Activated CD4-positive, alpha-beta memory T cell treated with anti-CD3 and anti-CD28 coated beads for 36 hours (primary cell): ENCODE measurements at places on chromosomes 4 and X. TPM values are rescaled to one million over a fixed set of nuclear protein-coding genes. Genes with fewer than 3 reads are reported as not detected.

DNA sequence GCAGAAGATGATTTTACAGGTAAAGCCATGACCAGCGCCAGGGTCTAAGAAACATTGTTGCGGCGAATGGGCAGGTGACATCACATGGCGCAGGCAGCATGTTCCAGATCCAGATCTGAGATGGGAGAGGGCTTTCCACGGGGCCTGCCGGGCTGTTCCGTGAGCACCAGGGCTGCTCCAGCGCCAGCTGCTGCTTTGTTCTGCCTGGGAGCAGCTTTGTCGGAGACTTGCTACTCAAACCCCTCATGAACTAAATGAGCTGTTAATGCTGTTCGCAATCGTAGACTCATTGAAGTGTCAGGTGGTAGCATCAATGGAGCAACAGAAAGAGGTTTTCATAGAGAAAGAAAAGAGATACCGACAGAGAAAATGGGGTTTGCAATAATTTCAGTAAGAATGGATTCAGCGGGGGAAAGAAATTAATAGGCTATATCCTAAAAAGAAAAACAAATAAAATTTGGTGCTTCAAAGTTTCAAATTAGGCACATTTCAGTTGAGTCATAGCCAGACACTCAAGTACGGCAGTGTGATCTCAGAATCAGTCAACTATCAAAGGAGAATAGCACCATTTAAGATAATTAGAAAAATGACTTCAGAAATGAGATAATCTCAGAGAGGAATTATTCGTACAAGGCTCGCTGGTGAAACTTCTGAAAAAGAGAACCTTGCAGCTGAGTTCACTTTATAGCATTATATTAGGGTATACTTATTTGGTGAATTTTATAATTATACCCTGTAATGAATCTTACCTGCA is 23.9 kb downstream of the SORBS2 start:
- DNase-seq = no peak

DNA sequence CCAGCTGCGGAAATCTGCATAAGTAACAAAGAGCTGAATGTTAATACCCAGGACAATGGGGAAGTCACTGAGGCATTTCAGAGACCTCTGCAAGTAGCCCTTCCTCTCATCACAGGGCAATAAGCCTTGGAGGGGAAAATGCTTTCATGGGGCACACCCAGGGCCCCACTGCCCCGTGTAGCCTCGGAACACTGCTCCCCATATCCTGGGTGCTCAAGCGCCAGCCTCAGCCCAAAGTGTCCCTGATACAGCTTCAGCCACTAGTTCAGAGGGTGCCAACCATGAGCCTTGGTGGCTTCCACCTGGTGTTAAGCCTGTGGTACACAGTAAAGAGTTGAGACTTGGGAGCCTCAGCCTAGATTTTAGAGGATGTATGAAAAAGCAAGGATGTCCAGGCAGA is 402.8 kb upstream of the CXorf51A start:
- no peak for DNase-seq

GRCh38 chrX:17007134-17007768 is 60.8 kb downstream of the REPS2 start:
- no peak for DNase-seq

GRCh38 chrX:16797841-16798240 is 11.6 kb downstream of the TXLNG start:
- no peak for DNase-seq

DNA sequence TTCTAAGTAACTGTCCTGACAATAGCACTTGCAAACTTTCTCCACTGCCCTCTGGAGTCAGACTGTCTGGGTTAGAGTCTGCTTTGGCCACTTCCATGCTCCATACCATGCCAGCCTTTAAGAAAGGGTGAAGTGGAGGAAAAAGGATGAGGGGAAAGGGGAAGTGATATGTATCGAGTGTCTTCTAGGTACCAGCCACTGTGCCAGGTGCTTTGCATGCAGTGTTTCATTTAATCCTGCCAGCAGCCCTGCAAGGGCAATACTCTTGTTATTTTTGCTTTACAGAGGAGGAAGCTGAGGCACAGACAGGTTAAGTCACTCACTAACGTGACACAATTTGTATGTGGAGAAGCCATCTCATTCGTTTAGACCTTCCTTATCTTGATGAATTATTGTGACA is 55.6 kb downstream of the RTL9 start:
- DNase-seq = no peak

- DNase-seq = no peak
These were observed 8.0 kb upstream of the ODAPH start for GRCh38 chr4:75547647-75548387.

Gene IL9R
- 4.1 TPM for total RNA-seq

DNA sequence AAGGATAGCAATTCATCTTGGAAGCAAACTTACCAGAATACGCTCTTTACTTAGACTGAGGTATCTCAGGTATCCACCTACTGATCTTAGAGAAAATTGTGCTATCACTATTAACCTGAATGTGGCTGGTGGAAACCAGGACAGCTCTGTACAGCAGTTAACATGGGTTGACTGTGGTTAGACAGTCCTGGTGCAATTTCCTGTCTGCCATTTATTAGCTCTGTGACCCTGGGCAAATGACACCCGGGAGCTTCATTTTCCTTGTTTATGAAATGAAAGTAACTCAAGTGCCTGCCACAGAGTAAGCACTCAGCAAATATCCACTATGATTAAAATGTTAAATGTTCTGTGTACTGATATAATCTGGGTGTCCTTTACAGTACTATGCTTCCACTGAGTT is 60.0 kb downstream of the SMC1A start:
- no peak for DNase-seq

DNA sequence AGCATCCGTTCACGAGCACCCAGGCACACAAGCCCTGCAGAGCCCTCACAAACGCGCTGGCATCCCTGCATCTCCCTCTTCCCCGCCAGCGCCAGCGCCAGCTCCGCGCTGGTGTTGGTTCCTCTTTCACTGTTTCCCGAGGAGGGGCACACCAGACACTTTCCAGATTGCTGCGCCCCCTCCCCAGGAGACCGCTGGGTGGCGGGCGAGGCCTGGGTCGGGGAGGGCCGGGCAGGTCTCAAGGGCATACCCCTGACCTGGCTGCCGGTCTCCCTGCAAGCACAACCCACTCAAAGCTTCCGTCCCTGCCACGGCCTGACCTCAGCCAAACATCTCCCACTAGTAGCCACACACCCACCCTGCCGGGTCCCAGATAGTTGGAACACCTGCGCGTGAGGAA is 2.2 kb upstream of the NKX1-1 start:
- no peak for DNase-seq

DNA sequence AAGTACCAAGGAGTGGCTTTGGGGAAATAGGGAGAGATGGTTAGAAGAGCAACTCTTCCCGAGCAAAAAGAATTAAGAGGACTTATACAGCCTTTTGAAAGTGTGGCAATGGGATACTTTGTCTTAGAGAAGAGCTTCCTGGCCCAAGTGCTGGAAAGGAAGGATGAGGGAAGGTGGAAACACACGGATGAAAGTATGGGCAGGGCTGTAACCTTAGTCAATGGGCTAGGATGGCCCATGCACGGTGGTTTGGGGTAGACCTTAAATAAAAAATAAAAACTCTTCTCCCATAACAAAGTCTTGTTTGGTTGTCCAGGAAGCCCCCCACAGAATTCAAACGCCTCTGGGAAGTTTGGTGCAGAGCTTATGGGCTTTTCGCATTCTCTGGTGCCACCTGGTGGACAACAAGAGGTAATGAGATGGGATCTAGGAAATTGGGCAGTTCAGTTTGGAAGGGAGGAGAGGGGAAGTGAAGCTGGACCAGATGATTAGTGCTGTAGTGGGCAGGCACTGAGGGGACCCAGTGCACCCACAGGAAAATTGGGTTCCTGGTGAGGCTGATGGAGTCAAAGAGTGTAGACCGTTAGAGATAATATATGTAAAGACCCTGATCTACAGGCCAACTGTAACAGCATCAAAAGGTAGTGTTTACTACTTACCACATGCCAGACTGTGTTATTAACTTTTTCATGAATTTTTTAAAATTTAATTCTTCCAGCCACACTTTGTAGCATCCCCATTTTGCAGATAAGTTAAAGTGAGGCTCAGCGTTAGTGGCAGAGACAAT is 13.8 kb upstream of the ENOX2 start:
- DNase-seq = peak; percentile 31

GRCh38 chr4:173139561-173139960 is 29.1 kb upstream of the GALNT7 start:
- no peak for DNase-seq

Gene CT45A5
- total RNA-seq = not detected

Gene CYLC1
- total RNA-seq = not detected

DNA sequence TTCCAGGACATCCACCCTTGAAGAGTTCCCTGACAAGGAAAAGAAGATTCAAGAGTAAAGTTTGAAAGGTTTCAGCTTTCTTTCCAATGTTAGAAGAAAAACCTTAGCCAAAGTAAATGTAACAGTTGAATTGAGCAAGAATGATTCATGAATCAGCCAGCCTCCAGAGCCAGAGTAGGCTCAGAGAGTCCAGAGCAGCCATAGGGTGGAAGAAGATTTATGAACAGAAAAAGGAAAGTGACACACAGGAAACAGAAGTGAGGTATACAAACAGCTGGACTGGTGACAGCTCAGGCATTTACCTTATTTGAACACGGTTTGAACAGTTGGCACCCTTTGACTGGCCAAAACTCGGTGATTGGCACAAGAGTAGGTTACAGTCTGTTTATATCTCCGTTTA is 63.2 kb downstream of the QDPR start:
- DNase-seq = no peak

DNA sequence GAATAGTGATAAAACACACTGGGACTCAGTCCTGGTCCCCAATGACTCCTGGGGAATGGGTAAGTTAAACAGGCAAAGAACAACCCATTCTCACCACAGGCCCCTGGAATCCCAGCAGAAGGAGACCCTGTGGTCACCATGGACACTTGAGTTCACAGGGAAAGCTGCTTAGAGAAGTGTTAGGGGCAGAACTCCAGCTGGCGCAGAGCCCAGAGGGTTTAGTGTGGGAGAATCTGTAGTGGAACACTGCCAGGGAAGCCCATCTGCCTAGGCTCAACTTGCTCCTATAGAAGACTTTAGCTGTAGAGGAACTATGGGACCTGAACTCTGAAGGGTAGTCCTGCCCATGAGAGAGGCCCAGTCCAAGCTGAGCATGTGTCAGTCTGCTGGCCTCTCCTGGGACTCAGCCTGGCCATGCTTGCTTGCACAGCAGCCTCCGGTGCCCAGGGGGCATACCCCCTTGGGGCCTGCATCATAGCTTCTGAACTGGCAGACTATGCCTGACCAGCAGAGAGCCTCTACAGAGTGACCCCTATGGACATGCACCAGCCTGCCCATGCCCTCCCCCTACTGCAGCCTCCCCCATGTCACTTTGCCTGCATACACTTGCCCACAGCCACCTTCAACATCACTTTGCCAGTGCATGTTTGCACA is 343.5 kb downstream of the IDS start:
- no peak for DNase-seq

Gene SFRP2
- total RNA-seq = not detected

GRCh38 chr4:125836597-125837195 is 521.9 kb downstream of the FAT4 start:
- DNase-seq = no peak

DNA sequence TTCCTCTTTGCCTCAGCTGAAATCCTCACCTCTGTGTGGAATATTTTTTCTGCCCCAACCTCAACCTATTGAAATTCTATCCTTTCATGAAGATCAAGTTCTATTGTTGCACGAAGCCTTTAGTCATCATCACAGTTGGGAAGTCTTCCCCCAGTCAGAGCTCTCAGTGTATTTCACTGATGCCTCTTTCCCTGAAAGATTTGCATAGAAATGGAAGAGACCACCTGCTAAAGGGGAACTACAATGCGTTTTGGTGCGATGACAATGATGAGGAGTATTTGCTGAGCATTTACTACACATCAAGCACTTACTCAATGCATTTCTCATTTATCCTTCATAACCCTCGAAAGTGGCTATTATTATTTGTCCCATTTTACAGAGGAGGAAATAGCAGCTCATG is 151.2 kb upstream of the KLF3 start:
- DNase-seq = no peak

DNA sequence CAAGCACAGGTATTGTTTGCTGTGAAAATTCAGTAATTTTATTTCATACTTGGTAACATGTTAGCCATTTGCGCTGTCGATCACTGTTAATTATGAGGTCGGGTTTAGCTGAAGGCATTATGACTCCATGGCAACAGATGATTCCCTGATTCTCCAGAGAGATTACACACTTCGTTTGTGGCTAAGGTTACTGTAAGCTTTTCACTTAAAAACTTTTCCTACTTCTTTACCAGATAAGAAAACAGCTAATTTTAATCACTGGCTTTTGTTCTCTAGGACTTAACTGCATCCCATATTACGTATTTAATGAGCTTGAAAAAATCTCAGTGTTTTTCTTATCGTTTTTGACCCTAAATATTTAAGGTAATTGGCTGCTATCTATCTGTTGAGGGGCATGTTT is 2.1 kb downstream of the GSTCD start:
- no peak for DNase-seq

GRCh38 chrX:345020-345925 is 26.7 kb upstream of the GTPBP6 start:
- no peak for DNase-seq

DNA sequence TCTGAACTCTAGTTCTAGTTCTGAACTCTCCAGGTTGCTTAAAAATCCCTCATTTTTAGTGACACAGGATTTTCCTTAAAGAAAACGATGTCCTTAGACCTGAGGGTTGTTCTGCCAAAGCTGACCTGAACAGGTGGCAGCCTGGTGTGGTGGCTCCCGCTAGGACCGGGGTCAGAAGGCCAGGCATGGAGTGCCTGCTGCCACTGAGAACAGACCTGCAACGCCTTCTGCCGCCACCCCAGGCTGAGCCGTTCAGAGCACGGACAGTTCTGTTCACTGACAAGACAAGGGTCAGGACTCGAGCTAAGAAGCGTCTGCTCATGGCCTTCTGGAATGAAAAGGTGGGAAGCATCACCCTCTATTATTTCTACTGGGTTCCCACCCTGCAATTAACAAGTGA is 15.8 kb downstream of the DCTD start:
- DNase-seq = no peak

- DNase-seq = no peak
These were observed 2.2 kb upstream of the VGLL1 start for GRCh38 chrX:136529795-136530194.

DNA sequence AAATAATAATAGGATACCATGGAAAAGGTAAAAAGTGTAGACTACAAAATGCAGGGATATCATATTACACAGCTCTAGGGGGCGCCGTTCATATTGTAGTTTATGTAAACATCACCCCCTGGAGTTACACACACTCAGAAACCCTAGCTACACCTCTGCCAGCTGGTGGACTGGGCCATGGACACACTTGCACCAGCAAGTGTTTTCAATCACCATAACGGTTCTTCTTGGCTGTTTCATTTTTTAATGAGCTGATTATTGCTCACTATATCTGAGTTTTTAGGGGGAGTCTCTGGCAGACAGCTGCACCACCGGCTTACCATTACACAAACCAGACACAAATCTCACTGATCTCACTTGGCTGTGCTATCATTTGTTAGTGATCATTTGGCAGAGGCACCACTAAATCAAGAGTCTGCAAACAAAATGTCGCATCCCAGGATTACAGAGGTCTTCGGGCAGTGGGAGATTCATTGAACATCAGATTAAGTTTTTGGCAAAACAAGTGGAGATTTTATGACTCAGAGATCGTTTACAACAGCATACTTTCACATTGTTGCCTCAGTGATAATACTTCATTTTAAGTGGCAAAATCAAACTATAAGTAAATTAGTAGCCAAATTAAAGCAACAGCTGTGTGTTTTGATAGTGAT is 185.7 kb downstream of the UNC5C start:
- no peak for DNase-seq

- DNase-seq = no peak
These were observed 17.6 kb upstream of the PRPS1 start for GRCh38 chrX:107610667-107611066.

Gene PDCL2
- not detected for total RNA-seq

Gene PGAM4
- total RNA-seq = 1.9 TPM

GRCh38 chr4:143082701-143083100 is 102.0 kb upstream of the USP38 start:
- no peak for DNase-seq
